Effector memory CD4-positive, alpha-beta T cell (primary cell): ENCODE measurements at places on chromosomes 13 and 19.

DNA sequence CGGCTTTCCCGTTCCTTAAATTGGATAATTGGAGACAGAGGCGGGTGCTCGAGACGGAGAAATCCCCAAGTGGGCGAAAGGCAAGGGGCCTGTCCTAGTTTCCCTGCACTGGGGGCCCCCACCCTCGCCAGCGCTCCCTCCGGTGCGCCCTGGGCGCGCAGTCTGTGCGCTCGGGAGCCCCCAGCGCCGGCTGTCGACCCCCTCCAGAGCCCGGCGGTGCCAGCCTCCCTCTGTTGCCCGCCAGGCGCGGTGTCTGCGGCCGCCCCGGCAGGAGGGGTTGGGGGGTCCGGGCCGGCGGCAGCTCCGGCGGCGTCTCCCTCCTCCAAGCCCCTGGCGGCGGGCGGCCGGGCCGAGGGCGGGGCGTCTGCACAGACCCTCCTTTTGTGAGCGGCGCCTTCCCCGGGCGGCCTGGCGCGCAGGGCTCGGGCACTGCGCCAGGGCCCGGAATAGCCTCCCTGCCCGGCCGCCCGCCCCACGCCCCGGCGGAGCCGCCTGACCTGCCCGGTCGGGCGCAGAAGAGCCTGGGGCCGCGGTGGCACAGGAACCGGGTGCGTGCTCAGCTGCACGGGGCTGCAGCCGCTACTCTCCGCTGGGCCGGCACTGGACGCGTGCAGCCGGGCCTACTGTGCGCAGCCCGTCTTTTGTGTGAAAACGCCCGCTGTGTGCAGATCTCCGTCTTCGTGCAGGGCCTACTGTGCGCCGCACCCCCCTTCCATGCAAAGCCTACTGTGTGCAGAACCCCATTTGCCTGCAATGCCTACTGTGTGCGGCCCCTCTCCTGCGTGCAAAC, 13.2 kb downstream of the GADD45B start:
- DNase-seq: no peak
- H3K36me3 ChIP-seq: no peaks in the 10 kb centered on the region
- H3K4me3 ChIP-seq: peak overlapping the region; percentile 28
- H3K27ac ChIP-seq: no peak overlapping the region

DNA sequence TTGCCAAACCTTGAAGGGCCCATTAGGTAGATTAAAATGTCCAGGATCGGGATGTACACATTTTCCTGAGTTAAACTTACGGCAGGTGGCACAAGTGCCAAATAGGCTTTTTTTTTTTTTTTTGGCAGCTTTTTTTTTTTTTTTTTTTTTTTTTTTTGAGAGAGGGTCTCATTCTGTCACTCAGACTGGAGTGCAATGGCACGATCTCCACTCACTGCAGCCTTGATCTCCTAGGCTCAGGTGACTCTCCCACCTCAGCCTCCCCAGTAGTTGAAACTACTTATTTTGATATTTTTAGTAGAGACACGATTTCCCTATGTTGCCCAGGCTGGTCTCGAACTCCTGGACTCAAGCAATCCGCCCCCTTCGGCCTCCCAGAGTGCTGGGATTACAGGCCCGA, 9.0 kb downstream of the IRGC start:
- no peaks in the 10 kb centered on the region for H3K27me3 ChIP-seq
- no peaks in the 10 kb centered on the region for H3K4me1 ChIP-seq
- H3K4me3 ChIP-seq: no peak overlapping the region
- H3K36me3 ChIP-seq: peaks cover 12% of the 10 kb centered on the region

DNA sequence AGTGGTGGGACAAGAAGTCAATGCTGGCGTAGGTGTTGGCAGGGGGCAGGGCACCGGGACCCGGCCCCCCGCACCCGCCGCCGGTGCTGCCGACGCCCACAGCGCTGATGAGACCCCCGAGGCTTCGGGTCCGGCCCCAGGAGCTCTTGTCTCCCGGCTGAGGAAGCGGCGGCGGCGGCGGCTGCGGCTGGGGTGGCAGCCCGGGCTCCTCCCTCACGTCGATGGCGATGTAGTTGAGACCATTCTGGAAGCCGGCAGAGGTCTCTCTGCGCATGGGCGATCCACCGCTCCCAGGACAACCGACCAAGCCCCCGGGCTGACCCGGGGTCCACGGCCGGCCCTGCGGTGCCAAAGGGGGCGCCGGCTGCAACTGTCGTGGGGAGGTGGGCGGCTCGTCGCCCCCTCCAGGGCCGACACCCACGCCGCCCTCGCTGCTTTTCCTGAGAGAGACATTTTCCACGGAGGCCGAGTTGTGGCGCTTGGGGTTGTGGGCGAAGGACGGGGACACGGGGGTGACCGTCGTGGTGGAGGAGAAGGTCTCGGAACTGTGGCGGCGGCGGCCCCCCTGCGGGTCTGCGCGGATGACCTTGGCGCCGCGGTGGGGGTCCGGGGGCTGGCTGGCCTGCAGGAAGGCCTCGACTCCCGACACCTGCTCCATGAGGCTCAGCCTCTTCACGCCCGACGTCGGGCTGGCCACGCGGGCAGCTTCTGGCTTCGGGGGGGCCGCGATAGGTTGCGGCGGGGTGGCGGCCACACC, 4.1 kb downstream of the IRS2 start:
- peaks cover 36% of the 10 kb centered on the region for H3K4me1 ChIP-seq
- no peaks in the 10 kb centered on the region for H3K27me3 ChIP-seq
- no peak overlapping the region for H3K27ac ChIP-seq
- H3K4me3 ChIP-seq: no peak overlapping the region

GRCh38 chr13:113763961-113764792, 5.2 kb downstream of the TMEM255B start:
- H3K4me1 ChIP-seq: peaks cover 8% of the 10 kb centered on the region
- H3K27me3 ChIP-seq: peaks cover 17% of the 10 kb centered on the region
- no peaks in the 10 kb centered on the region for H3K36me3 ChIP-seq
- H3K4me3 ChIP-seq: no peak overlapping the region
- no peak overlapping the region for H3K27ac ChIP-seq

DNA sequence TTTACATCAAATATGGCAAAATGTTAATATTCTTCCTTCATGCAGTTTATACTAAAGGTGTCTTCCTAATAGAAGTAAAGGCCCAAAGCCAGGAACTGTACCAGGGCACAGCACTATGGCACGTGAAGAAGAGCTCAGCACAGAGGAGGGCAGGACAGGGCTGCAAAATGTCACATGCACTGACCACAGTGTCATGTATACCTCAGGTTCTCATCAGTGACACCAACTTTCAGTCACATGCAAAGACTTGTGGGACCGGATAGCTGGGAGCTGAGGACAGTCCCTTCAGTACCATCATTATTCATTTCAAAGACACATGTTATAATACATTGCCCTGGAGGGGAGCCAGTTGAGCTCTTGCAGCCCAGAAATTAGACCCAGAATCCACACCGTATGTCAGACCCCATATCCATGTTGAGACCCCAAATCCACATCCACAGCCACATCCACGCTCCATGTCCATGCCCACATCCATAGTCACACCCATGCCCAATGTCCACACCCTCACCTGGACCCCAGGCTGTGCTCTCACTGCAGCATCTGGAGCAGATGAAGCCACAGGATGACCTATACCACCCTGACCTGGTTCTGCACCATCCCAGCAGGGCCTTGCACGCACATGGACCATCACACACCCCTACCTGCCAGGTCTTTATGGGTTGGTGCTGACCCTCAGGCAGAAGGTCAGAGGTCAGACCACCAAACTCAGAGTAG, 111.8 kb downstream of the TUBA3C start:
- no peaks in the 10 kb centered on the region for H3K36me3 ChIP-seq
- no peaks in the 10 kb centered on the region for H3K4me1 ChIP-seq
- no peak overlapping the region for H3K27ac ChIP-seq
- no peak overlapping the region for H3K4me3 ChIP-seq
- DNase-seq: no peak
- H3K27me3 ChIP-seq: no peaks in the 10 kb centered on the region

GRCh38 chr13:104785952-104786351, 1719.7 kb upstream of the SLC10A2 start:
- H3K36me3 ChIP-seq: no peaks in the 10 kb centered on the region
- no peaks in the 10 kb centered on the region for H3K4me1 ChIP-seq
- DNase-seq: no peak
- no peak overlapping the region for H3K4me3 ChIP-seq

DNA sequence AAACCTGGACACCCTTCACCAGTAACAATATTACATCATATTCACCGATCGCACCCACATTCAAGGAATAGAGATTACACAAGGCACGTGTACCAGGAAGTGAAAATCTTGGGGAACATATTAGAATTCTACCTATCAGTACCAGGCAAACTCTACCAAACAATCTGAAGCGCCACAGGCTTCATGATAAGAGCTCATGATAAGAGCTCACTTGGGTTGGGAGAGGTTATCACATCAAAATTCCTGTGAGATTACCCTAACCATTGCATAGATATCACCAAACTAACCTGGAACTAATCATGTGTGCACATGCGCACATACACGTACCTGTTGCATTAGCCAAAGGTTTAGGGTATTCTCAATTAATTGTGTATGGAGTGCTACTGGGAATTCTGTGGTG, 1861.3 kb downstream of the PCDH9 start:
- no peak overlapping the region for H3K27ac ChIP-seq
- no peak overlapping the region for H3K4me3 ChIP-seq
- no peaks in the 10 kb centered on the region for H3K27me3 ChIP-seq
- H3K4me1 ChIP-seq: no peaks in the 10 kb centered on the region
- no peaks in the 10 kb centered on the region for H3K36me3 ChIP-seq

- no peak overlapping the region for H3K27ac ChIP-seq
- no peaks in the 10 kb centered on the region for H3K27me3 ChIP-seq
- no peaks in the 10 kb centered on the region for H3K4me1 ChIP-seq
- H3K36me3 ChIP-seq: no peaks in the 10 kb centered on the region
Observed at GRCh38 chr13:22218797-22219196, 547.9 kb downstream of the FGF9 start.

- DNase-seq: no peak
- no peak overlapping the region for H3K27ac ChIP-seq
- no peaks in the 10 kb centered on the region for H3K27me3 ChIP-seq
- H3K4me1 ChIP-seq: no peaks in the 10 kb centered on the region
- H3K36me3 ChIP-seq: no peaks in the 10 kb centered on the region
- no peak overlapping the region for H3K4me3 ChIP-seq
Observed at GRCh38 chr13:37148501-37148900, 43.0 kb upstream of the CSNK1A1L start.

DNA sequence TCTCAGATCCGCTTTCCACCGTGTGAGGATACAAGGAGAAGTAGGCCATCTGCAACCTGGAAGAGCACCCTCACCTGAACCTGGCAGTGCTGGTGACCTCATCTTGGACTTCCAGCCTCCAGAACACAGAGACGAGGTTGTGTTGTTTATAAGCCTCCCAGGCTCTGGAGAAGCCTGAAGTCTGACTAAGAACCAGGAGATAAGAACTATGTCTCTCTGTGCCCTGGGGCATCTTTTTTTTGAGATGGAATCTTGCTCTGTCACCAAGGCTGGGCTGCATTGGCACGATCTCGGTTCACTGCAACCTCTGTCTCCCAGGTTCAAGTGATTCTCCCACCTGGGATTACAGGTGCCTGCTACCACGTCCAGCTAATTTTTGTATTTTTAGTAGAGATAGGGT, 14.5 kb downstream of the FCGBP start:
- no peak overlapping the region for H3K27ac ChIP-seq
- no peaks in the 10 kb centered on the region for H3K27me3 ChIP-seq
- no peaks in the 10 kb centered on the region for H3K4me1 ChIP-seq
- no peak overlapping the region for H3K4me3 ChIP-seq
- H3K36me3 ChIP-seq: no peaks in the 10 kb centered on the region

GRCh38 chr13:50840284-50840683, 3.2 kb downstream of the DLEU7 start:
- no peak overlapping the region for H3K4me3 ChIP-seq
- no peaks in the 10 kb centered on the region for H3K4me1 ChIP-seq
- H3K27me3 ChIP-seq: no peaks in the 10 kb centered on the region
- DNase-seq: no peak
- H3K36me3 ChIP-seq: no peaks in the 10 kb centered on the region

GRCh38 chr13:32642316-32642715, 56.1 kb downstream of the PDS5B start:
- H3K36me3 ChIP-seq: no peaks in the 10 kb centered on the region
- no peak overlapping the region for H3K4me3 ChIP-seq
- H3K27ac ChIP-seq: no peak overlapping the region
- no peaks in the 10 kb centered on the region for H3K4me1 ChIP-seq
- no peak for DNase-seq
